NCI-H1092 treated with DMSO at 0.1 percent for 48 hours (cell line): ENCODE measurements at places on chromosomes 2 and 18.

- DNase-seq, result no peak
Observed at GRCh38 chr2:65357095-65357958, 75.1 kb downstream of the SPRED2 start.

GRCh38 chr2:28300485-28301341, 91.9 kb upstream of the FOSL2 start:
- no peak for DNase-seq

DNA sequence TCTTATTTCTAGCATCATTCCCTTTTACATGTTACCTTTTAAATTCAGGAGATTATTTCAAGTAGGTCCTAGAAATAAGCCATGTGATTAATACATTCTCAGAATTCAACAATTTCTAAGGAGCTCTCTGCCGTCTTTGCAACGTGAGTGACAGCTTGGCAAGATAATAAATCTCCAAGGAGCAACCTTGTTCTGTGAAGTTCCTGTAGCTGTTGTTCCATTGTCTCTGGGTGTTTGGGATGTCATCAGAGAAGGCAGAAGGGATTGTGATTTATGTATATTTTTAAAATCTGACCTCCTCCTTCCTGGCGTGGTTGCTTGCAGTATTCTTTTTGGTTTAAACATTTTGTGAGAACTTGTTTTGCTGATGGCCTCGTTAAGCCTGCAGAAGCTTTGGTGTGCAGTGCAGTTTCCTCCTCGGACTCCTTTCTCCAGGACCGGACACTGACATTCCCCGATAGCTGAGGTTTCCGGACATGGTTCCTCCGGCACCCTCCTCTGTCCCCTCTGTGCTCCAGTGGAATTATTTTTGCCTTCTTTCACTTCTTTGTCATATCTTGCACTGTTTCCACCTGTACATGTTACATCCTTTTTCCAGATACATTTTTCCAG, 33.7 kb downstream of the RAMP1 start:
- DNase-seq, result no peak

GRCh38 chr2:236672606-236673005, 103.0 kb downstream of the ACKR3 start:
- DNase-seq, result no peak
